ENCODE measurements at places on chromosomes 2 and 18.

DNA sequence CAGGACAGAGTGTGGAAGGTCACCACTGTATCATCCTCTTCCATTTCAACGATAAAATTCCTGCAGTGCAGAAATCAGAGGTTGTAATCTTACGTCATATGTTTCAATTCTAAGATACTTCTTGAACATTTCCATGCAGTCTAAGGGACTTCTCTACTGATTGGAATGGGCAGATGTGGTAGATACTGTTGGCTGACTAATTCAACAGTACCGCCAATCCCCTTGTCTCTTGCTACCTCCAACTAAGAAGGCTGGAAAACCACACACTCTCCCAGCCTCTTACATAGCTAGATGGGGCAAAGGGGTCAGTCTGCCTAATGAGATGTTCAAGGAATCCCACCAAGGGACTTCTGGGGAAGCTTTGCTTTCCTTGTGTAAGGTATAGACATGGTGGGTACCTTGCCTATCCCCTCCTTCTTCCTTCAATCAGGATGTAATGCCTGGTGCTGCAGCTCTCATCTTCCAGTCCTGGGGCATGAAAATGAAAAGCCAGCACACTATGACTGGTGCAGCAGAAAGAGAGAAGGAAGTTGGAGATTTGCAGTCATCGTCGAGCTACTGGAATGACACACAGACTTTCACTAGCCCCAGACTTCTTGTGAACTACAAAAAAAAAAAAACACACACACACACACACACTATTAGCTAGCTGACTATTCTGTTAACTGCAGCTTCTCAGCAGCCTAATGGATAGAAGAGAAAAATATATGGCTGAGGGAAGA lies 84.1 kb downstream of the ALPK2 start:
- DNase-seq, result no peak

DNA sequence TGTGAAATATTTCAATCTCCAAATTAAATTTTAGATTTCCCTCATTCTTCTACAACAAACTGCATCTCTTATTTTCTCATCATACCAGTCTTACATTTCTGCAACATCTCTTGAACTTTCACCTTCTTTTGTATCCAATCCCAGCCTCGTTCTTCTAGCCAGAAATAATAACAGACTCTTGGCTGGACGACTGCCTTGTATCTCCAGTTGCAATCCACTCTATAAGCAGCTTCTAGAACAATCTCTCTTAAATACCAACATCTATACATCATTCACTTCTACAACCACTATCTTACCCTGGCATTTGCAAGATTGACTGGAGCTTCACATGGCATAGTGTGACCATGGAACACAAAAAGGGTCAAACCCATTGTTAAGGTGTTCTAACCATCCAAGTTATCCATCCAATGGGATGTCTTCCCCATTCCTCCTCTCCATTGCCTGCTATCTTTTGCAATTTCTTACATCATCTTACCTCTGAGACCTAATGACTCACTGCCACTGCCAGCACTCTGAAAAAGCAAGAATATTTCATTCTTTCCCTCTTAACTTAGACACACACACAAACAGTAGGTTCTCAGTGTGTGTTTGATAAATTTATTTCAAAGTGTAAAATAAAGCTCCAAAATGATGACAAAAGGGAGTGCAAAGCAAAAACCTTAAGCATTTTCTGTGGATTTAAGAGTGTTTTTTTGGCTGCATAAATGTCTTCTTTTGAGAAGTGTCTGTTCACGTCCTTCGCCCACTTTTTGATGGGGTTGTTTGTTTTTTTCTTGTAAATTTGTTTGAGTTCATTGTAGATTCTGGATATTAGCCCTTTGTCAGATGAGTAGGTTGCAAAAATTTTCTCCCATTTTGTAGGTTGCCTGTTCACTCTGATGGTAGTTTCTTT lies 145.6 kb downstream of the METTL4 start:
- no peak for DNase-seq

- DNase-seq, result no peak
Observed at GRCh38 chr2:105388971-105389381, 9.9 kb downstream of the FHL2 start.

- no peak for DNase-seq
Observed at GRCh38 chr2:53233759-53234547, 533.7 kb upstream of the CHAC2 start.

- DNase-seq, result peak; percentile 71
Observed at GRCh38 chr2:237700512-237701032, 73.2 kb downstream of the LRRFIP1 start.

DNA sequence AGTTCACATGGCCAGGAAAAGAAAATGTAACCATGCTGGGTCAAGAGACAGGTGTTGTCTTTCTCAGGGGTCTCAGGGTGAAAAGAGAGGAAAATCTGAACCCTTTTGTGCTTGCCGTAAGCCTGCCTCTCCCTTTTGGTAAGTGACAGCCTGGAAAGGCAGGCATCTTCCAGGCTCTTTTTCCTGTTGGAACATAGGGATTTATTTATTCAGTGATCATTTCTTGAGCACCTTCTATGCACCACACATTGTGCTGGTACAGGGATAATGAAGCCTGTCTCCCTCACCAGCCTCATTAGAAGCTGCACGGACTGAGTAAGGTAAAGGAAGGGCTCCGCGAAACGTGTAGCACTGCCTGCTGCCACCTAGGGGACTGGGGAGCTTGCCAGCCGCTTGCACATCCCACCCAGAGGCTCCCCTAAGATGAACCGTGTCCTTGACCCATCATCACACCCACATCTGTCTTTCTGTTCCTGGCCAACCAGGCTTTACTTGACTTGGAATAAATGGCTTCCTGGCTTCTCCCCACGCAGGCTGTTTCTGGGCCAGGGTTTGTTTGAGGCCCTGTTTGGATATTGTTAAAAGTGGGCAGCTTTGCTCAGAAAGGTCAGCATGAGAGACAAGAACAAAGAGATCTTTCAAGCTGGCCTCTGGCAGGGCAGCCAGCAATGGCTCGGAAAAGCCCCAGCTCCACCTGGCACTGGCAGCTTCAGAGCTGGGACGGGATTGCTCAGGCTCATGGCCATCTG lies 73.3 kb upstream of the MCFD2 start:
- no peak for DNase-seq

- DNase-seq, result no peak
Observed at GRCh38 chr2:166451468-166451867, 42.6 kb downstream of the SCN7A start.

Measured in NCI-H1417 treated with DMSO at 0.1 percent for 48 hours (cell line).